NCI-H774 (cell line): ENCODE measurements at places on chromosomes 5 and 9.

- DNase-seq, result no peak
Measured at GRCh38 chr9:86389628-86390027, 35.4 kb upstream of the TUT7 start.

DNA sequence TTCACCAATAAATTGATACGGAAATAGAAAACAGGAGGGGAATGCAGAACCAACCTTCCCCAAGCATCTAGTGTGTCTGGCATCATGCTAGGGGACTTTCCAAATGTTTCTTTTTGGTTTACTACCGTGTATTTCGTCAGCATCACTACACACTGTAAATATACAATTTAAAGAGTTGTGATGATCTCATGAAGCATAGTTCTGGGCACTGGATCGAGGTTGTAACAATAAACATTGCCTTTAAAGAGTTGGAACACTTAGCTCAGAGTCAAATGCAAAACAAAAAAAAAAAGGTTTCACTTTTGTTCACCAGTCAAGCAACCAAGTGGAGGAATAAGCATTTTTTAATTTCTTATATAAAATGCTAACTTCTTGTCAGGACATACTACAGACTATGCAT, 2.9 kb upstream of the SCAI start:
- no peak for DNase-seq

DNA sequence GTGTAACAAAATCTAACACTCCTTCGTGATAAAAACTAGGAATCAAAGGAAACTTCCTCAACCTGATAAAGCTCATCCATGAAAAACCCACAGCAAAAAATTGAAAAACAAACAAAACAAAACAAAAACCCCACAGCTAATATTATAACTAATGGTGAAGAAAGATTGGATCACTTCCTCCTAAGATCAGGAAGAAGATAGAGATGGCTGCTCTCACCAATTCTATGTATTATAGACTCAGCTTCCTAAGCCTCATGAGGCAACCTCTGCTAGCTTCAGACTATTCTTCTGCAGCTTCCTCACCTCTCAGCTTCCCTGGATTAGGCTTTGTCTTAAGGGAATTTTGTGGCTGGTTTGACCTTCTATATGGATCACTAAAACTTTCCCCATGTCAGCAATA, 40.1 kb downstream of the PHAX start:
- no peak for DNase-seq

DNA sequence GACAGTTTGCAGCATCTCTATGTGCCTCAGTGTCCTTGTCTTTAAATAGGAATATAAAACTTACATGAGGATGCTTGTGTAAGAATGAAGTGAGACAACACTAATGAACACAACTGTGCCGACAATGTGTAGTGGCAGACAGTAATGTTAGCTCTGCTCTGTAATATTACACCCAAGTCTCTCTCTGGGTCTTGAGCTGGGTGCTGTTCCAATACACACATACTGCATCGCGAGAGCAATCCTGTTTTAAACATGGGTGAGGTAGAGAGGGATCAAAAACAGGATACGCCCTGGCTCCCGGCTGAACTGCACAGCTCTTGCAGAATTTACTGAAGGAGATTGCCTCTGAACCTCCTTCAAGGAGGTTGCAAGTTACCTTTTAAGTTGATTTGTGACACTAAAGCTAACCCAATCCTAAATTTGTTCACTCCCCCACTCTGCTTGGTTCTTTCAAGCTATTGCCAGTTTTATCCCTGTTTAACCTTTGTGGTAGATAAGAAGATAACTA, 155.2 kb upstream of the ISL1 start:
- DNase-seq, result no peak

GRCh38 chr9:70054521-70054920, 10.9 kb downstream of the MAMDC2 start:
- DNase-seq, result no peak

DNA sequence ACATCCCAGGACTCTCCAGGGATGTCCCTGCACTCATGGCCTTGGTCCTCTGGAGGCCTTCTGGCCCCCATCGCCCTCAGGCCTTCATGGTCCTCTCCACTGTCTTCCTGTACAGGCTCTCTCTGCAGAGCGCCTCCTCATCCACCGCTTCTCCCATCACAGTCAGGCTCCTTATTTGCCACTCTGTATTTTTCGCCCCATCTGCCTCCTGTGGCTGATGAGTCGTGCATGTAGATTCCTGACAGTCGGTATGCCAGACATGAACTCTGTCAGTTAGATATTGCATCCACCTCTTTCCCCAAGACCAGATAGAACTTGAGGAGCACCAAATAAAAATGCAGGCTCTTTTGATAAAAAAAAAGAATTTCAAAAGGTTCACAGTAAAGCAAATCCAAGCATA, 362.8 kb downstream of the IRX1 start:
- DNase-seq, result no peak

DNA sequence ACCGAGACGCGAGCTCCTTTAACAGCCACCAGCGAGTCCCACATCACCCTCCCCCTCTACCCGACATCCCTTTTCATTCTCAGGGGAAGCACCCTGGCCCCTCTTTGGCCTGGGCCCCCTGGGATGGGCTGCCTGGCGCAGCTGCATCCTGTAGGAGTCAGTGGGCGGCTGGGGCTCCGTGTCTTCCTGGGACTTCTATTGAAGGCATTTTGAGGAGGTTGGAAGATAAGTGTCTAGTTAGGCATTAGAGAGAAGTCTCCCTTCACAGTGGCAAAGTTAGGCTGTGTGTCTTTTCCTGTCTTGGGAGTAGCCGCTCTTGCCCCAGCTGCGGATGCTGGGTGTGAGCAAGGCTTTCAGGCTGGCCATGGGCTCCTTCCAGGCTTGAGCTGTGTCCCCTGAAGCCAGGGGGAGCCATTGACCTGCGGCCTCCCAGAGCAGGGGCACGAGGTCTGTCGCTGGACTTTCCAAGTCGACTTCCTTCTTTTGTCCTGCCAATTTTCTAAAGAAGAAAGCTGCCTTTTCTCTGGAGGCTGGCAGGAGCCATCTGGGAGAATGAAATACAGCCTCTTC, 18.6 kb upstream of the NKD2 start:
- DNase-seq, result no peak

GRCh38 chr9:89579741-89580385, 24.9 kb upstream of the GADD45G start:
- DNase-seq, result no peak

- DNase-seq, result peak; percentile 59
Measured at GRCh38 chr5:32709750-32710549, 1.2 kb upstream of the NPR3 start.
